ENCODE measurements at places on chromosomes 5 and 9.
A peak's percentile ranks its signal among the peaks of the same experiment; 100 is the strongest.

GRCh38 chr5:172841256-172841655, 7.2 kb downstream of the ERGIC1 start:
- DNase-seq = no peak

GRCh38 chr9:80797831-80798688, 891.3 kb downstream of the TLE1 start:
- DNase-seq = peak; percentile 26

GRCh38 chr5:53568871-53569270, 8.4 kb downstream of the NDUFS4 start:
- no peak for DNase-seq

DNA sequence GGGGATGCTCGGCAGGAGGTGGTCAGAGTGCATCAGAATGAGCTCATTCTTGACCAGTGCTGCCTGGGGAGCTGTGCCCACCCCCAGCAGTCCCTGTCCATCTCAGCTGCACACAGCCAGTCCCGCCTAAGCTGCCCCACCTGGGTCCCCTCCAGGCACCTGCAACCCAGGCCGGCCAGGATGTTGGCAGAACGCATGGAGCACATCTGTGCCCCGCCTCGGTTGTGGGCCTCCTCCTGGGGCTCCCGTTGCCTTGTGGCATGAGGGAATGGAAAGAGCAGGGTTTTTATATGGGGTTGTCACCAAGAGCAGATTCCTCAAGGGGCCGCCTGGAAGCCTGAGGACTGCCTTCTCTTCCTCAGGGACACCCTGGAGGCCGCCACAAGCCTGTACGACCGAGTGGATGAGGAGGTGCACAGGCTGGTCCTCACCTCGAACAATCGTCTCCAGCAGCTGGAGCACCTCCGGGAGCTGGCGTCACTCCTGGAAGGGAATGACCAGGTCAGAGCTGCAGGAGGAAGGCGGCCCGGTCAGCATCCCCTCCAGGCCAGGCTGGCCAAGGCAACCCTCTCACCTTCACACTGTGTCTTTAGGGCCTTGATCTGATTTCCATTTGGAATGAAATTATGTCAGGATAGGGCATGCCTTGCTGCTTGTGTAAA, 34.8 kb upstream of the LRRC14B start:
- DNase-seq = no peak

GRCh38 chr9:79116041-79116440, 455.7 kb upstream of the TLE4 start:
- no peak for DNase-seq

DNA sequence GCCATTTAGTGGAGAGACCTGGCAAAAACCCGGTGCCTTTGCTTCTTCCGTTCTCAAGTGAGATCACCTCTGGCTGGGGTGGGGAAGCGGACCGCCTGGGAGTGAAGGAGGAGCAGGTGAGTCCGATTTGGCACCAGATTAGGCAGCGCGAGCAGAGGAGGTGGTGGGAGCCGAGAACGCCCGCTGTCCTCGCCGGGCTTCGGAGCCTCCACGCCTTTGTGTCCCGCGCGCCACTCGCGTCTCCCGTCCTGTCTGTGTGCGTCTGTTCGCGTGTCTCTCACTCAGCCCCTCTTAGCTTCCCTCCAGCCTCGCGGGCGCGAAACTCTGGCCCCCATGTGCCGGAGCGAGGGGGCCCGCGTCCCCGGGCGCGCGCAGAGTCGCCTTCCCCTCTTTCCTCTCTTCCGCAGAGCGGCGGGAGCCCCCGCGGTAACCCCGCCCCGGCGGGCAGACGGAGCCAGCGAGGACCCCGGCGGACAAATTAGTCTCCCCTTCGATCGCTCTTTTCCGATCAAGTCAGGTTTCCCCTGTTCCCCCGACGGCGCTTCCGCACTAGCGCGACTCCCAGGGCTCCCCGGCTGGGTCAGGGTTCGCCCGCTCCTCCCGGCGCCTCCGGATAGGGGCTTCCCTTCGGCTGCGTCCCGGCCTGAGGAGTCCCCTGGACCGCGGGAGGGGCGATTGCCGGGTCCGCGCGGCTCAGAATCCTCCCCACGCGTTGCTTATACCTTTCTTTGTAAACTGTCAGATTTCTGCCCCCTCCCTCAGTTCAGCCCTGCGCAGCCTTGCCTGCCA, 7.1 kb downstream of the POU4F3 start:
- DNase-seq = no peak

- DNase-seq = no peak
These were observed 33.5 kb downstream of the RAB24 start for GRCh38 chr5:177269976-177270375.

DNA sequence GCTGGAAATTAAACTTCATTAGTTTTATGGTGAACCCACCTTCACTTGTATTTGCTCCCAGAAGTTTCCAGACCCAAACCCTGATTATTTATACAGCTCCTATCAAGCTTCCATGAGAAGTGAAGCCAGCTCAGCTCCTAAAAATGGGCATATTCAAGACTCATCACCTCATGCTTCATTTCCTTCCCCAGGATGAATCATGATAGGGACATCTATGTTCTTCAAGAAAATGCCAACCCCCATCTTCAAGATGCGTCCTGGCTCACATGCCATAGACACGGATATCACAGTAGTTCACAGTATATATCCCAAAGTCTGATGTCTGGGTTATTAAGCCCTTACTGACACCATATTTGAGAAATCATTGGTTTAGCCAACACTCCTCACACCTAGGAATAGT, 217.6 kb downstream of the NPR3 start:
- no peak for DNase-seq

GRCh38 chr5:114361724-114362196, at the start of gene KCNN2:
KCNN2 (plus strand) TSS chr5:114362070; CDS start chr5:114362140, 70 bp downstream.
- DNase-seq = peak; percentile 77

DNA sequence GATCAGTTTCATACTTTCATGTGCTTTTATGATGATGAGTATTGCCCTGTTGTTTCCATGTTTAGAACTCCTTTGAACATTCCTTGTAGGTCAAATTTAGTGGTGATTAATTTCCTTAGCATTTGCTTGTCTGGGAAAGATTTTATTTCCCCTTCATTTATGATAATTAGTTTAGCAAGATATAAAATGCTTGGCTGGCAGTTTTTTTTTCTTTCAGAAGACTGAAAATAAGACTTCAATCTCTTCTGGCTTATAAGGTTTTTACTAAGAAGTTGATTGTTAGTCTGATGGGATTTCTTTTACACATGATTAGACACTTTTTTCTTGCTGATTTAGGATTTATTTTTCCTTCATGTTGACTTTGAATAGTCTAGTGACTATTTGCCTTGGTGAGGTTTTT, 238.9 kb upstream of the ADCY2 start:
- DNase-seq = no peak

GRCh38 chr9:99335280-99335679, 113.2 kb downstream of the SEC61B start:
- DNase-seq = no peak

DNA sequence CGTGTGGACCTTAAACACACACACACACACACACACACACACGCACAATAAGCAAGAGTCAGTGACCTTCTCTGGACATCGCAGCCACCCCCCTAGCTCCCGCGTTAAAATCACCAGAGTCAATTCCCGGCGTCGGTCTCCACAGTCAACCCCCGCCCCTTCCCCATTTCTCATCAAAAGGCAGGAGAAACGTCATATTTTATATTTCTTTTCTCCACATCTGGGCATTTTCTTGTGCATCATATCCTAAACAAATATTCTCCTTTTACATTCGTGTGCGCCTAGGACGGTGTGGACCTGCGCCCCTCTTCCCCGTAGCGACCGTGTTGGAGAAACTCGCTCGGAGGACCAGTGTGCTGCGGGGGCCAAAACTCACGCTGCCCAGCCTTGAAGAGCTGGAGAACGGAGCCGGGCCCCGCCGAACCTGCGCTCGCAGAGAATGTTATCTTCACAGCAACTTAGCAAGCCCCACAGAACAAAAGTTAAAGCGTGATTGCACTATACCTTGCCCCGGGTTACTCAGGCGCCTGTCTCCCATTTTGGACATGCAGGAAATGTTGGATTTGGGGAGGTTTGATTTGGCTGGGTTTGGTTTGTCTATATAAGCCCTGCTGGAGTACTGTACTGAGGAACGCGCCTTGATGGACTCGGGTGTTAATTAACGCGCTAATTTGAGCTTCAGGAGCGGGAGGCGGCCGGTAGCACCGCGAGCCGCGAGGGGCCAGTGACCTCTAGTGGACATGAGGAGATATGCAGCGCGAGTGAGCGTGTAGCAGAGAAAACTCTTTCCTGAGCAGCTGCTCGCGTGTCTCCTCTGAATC, 192.4 kb downstream of the MEF2C start:
- DNase-seq = peak; percentile 78

- no peak for DNase-seq
These were observed 254.6 kb upstream of the CYLC2 start for GRCh38 chr9:102740578-102740977.

- DNase-seq = no peak
These were observed 365.9 kb upstream of the C9orf72 start for GRCh38 chr9:27939186-27939585.

DNA sequence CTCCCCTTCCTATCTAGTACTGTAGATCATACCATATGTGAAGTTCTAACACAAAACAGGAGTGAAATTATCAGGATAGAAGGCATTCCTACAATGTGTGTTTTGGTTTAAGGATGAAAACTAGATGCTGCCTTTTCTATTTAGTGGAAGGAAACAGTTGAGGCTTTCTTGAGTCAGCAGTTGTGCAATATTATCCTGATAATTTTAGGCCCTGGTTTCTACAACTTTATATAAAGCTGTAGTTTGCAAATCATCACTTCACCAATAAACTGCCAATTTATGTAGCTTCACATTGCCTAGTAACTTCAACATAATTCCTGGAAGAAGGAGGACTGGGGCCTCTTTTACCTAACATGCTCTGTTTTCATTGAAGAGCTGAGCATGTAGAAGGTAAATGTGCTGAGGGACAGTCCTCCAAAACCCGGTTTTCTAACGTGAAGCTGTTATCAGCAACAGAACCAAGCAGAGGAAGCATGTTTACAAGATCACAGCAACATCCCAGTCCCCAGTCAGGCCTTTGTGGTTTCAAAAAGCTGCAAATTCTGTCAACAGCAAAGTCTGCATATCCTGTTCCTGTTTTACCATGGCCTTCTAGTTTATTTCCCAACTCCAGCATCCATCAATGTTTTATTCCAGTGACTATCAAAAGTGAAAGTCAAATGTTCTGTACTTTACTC, 513.4 kb upstream of the MEF2C start:
- peak; percentile 12 for DNase-seq

GRCh38 chr9:96883922-96884321, 29.6 kb upstream of the ZNF782 start:
- DNase-seq = no peak

DNA sequence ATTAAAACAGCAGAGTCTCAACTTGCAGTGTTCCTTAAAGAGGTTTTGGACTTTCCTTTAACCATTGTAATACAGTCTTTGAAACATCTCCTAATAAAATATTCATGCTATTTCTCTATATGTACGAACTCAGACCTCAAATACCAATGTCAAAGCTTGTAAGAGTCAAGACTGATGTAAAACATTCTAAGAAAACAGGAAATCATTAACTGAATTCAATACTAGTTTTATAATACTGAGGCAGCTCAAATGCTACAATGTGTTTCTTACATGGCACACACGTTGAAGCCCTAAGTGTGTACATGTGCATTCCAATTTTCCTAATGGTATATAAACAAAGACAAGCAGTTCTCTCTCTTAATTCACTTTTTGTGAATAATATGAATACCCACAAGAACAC, 11.6 kb downstream of the PSIP1 start:
- DNase-seq = no peak

GRCh38 chr9:27247756-27248155, 49.2 kb downstream of the EQTN start:
- DNase-seq = no peak

- no peak for DNase-seq
These were observed 1651.5 kb downstream of the EFNA5 start for GRCh38 chr5:106019261-106019660.

- DNase-seq = no peak
These were observed 79.8 kb downstream of the TENT4A start for GRCh38 chr5:6792911-6793471.

GRCh38 chr5:16384222-16384621, 81.4 kb downstream of the ZNF622 start:
- no peak for DNase-seq

GRCh38 chr5:154779105-154779504, 23.9 kb downstream of the LARP1 start:
- no peak for DNase-seq

GRCh38 chr5:89556215-89556913, 673.4 kb upstream of the MEF2C start:
- DNase-seq = no peak

DNA sequence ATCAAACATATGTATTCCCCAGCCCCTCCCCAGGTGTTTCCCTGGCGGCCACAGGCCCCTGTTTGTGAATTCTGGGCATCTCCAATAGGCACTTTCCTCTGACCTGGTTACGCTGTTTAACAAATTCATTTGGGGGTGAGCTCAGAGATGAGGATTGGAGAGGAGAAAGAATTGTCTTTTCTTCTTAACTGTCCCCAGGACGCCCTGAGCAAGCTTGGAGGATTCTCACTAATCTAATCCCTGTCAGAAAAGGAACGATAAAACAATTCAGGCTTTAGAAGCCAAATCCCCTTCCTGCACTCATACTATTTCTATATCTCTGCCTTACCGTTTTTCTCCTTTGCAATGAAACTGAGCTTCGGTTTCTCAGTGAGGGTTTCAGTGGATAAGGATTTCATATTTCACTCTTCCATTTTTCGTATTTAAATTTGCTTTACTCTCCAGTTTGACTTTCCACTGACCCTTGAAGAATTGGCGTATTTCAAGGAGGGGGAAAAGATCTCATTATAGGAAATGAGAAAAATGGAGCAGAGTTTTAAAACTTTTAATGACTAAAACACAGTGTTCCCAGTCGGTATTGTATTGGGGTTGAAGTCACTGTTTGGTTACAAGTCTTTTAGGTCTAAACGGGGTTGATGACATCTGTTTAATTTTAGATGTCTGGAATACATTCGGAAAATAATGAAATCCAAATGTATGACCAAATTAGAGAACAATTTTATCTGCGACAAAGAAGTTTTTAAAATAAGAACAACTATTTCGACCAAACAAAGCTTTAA, 180.1 kb downstream of the MACROH2A1 start:
- no peak for DNase-seq

- no peak for DNase-seq
These were observed 256.3 kb downstream of the NFIB start for GRCh38 chr9:14057368-14058324.

- DNase-seq = no peak
These were observed 672 bp downstream of the MSANTD3 start for GRCh38 chr9:100427366-100428263.

DNA sequence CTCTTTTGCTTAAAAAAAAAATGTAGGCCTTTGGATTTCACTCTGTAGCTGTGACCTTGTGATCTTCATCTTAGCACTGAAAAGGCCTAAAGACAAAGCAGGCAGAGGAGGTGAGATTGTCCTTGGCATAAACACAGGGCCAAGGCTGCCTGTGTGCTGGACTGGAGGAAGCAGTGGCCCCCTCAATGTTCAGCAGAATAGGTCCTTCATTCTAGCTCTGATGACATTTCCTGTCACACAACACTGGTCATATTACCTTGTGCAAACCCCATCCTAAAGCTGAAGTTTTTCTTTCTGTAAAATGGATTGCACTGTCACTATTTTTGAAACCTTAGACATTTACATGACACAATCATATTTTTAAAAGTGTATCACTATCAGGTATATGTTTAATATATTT, 147.4 kb downstream of the INSYN2B start:
- DNase-seq = no peak
